ENCODE measurements at places on chromosomes 12 and 14. TPM values are rescaled to one million over a fixed set of nuclear protein-coding genes. Genes with fewer than 3 reads are reported as not detected.

The LAG3 gene
- total RNA-seq = 52.2 TPM

The KRT81 gene
- total RNA-seq = not detected

The CRADD gene
- total RNA-seq = 8.7 TPM

The FAIM2 gene
- 0.83 TPM for total RNA-seq

The REM2 gene
- total RNA-seq = 0.51 TPM

The TCHP gene
- 35.1 TPM for total RNA-seq

The ATL1 gene
- 0.56 TPM for total RNA-seq

The PLEKHD1 gene
- total RNA-seq = 0.12 TPM

The TBX5 gene
- total RNA-seq = not detected

Measured in T-helper 1 cell treated with Interleukin-12 subunit alpha and Interleukin-12 subunit beta and Interleukin-4 antibody, amounts not matched to agents 30 ng/mL and 1 ng/mL, for 36 hours (primary cell).